ENCODE measurements at places on chromosomes 16 and 17.

- no peak for DNase-seq
Observed at GRCh38 chr16:78209951-78210661, 110.7 kb downstream of the WWOX start.

DNA sequence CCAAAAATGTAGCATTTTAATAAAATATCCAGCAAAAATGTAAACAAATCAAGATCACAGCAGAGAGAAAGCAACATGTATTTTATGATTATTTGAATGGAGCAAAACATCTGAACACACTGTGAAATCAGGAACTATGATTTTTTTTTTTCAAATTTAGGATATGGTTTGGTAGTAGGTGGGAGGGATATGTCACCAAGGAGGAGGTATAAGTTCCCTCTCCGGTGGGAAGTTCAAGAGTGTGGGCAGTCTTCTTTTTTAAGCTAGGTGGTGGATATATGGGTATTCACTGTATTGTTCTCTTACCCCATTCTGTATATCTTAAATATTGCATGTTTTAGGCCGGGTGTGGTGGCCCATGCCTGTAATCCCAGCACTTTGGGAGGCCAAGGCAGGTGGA lies 10.2 kb downstream of the CDR2 start:
- no peak for DNase-seq

DNA sequence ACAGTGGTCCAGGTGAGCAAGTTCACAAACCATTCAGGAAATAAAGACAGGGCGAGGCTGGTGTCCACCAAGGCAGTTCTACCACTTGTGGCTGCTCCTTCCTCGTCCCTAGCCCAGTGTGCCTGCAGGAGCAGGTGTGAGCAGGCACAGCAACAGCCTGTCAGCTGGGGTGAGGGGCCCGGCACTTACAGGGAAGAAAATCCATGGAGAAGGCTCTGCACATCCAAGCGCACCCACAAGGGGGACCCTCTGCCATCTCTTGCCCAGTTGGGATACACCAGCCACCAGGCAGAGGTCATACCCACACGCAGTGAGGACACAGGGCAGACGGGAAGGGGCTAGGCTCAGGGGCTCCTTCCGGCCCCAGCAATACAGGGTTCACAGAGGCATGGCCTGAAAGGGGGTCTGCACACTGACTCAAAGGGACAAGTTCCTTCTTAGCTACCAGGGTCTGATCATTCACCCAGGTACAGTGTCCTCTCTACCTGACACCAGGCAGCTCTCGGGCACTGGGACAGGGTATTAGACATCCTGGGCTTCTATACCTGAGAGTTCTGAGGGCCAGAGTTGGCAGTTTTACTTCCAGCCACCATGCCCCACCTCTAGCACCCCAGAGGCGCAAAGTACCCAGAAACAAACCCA lies 27.0 kb downstream of the CDIP1 start:
- DNase-seq: no peak

DNA sequence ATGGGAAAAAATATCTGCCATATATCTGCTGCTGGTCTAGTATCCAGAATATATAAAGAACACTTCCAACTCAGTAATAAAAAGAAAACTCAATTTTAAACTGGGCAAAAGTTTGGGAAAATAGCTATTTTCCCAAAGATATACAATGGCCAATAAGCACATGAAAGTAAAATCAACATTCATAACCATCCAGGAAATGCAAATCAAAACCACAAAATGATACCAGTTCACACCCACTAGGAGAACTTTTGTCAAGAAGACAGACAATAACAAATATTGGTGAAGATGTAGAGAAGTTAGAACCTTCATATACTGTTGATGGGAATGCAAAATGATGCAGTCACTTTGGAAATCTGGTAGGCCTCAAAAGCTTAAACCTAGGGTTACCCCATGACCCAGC lies 33.4 kb upstream of the RPRML start:
- no peak for DNase-seq

DNA sequence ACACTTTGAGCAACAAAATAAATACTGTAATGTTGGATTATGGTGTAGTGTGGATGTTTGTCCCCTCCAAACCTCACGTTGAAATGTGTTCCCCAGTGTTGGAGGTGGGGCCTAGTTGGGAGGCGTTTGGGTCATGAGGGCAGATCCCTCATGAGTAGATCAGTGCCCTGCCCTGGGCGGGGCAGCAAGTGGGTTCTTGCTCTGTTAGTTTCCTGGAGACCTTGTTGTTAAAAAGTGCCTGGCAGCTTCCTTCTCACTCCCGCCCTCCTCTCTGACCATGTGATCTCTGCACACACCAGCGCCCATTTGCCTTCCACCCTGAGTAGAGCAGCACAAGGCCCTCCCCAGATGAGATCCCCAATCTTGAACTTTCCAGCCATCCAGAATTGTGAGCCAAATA lies 67.7 kb downstream of the MPRIP start:
- no peak for DNase-seq

DNA sequence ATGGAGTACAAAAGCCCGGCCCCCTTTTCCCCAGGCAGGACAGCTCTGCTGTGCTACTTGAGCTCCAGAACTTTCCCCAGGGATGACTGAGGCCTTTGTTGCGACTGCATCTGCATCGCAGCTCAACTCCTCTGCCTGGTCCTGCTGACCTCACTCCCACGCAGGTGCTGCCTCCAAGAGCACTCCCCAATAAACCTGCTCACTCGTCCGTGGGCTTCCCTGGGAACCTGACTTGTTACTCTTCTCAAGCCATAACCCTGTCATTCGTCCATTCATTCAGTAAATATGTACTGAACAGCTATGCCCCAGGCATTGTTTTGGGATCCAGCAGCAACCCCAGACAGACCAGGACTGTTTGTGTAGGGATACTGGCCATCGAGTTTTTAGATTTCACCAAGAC lies 11.6 kb upstream of the RMI2 start:
- DNase-seq: no peak

DNA sequence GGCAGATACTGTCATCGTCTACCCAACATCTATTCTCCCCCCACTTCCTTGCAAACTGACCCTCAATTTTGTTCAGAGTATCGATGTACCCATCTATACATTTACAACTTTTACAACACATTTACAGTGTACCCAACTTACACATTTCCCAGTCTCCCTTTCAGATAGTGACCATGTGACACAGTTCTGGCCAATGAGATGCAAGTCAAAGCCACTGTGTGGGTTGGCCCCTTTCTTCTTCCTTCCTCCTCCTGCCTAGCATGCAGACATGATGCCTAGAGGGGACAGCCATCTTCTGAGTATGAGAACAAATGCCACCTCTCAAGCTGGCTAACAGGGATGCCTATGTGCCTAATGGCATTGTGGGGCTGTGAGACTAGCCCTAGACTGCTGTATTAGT lies 11.3 kb upstream of the NFAT5 start:
- no peak for DNase-seq

DNA sequence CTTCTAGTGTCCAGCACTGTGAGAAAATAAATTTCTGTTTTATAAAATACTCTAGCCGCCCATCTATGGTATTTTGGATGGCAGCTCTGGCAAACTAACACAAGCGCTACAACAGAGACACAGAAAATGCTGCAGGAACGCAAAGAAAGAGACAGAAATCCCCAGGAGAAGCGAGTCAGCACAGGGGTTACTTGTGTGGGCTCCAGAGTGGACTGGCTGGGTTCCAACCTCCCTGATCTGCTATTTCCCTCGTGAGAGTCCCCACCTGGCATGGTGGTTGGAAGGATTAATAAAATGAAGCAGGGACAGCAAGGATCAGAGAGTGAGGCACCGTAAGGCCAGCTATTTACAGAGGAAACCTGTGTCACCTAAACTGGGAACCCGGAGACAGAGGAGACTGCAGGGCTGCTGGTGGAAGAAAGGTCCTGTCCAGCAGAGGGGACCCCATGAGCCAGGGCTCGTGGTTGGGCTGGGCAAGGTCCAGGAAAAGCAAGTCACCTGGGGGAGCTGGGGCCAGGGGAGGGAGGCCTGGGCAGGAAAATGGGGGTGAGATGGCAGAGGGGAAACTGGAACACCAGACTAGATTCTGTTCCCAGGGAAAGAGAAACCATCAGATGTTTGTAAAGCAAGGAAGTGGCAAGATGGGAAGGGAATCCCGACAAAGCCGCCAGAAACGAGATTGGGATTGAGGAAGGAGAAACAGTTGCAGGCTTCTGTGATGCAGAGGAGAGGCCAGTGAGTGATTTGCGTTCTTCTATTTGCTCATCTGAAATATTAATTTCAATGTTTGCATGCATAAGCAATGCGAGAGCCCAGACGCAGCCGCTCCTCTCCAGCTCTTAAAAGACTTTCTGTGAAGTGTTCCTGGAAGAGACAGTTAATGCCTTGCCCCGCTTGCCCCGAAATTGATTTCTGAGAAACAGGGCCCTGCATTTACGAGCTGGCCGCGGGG lies 63.0 kb upstream of the TEKT3 start:
- no peak for DNase-seq

DNA sequence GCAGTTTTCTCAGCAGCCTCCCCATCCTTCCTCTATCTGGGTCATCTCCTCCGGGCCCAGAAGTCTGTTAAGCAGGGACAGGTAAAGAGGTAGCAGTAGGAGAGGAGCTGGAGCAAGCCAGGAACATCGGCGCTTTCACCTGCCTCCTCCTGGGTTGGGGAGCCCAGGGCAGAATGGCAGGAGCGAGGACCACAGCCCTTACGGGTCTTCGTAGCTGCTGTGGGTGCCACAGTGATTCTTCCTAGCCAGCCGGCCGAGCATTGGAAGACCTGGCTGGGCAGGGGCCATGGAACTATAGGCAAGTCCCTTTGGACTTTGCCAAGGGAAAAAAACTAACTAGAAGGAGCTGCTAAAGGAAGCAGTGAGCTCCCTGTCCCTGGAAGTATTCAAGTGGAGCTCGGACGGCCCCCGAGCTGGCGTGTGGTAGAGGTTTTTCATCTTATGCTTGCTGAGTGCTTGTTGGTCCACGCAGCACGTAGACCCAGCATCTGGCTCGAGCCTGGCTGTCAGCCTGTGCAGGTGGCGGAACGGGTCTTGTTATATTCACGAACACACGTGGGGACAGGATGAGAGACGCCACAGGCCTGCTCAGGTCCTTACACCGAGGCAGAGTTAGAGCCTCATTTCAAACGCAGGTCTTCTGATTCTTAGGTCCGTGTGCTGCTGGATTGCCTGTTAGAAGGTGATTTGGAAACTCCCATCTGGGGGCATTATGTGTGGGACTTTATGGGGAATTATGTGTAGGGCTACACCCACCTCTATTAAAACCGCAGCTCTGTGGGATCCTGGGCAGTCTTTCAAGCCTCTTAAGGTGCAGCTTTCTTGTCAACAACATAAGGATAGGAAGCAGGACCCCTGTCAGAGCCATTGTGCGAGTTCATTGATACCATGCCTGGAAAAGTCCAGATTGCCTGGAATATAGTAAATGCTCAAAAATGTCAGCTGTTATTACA lies 54.8 kb downstream of the OR1D5 start:
- no peak for DNase-seq

GRCh38 chr16:60107871-60108270 lies 1373.8 kb upstream of the GOT2 start:
- no peak for DNase-seq

DNA sequence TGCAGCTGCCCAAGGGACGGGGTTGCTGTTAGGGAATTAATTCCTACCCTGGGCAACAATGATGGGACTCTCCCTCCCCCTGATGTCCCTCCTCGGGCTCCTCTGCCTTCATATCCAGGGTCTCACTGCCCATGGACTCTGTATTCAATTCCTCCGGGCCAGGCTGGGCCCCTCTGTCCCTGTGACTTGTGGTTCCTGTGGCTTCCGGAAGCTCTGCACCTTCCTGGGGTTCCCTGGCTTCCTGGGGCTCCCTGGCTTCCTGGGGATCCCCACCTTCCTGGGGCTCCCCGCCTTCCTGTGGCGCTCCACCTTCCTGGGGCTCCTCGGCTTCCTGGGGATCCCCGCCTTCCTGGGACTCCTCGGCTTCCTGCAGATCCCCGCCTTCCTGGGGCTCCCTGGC lies 35.2 kb downstream of the SRL start:
- DNase-seq: no peak

GRCh38 chr17:83192161-83192788 lies 112.9 kb downstream of the METRNL start:
- no peak for DNase-seq

DNA sequence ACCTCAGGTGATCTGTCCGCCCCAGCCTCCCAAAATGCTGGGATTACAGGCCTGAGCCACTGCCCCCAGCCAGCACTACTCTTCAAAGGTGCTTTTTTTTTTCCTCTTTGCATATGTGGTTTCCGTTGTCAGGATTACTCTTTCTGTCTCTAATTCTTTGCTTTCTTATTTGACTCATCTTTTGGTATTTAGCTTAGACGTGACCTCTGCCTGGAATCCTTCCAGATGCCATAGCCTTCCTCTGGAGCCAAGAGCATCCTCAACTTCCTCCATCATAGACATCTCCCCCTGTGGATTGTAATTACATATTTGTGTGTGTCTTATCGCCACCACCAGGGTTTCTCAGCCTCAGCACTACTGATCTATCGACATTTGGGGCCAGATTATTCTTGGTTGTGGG lies 84.4 kb upstream of the XYLT1 start:
- no peak for DNase-seq
